PC-3 (cell line): ENCODE measurements at places on chromosomes 13 and 19.

GRCh38 chr13:110150384-110151101, 156.4 kb downstream of the COL4A1 start:
- peak; percentile 27 for DNase-seq

- DNase-seq: no peak
Observed at GRCh38 chr19:4363571-4364304, 20.4 kb downstream of the MPND start.

DNA sequence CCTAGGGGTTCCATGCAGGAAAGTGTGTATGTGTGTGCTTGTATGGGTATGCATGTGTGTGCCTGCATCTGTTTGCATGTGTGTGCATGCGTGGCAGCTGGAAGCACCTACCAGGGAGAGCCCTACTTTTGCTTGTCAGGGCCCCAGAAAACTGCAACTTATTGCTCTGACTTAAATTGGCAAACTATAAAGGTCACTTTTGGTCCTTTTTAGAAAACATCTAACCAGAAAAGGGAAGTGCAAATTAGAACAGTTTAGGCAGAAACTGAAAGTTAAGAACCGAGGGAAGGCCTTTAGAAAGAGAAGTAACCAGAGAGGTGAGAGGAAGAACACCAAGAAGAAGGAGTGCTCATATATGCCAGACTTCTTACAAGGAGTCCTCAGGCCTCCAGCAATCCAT, 32.5 kb downstream of the DLEU7 start:
- DNase-seq: no peak

- no peak for DNase-seq
Observed at GRCh38 chr13:20383058-20383457, 142.6 kb downstream of the CRYL1 start.

- DNase-seq: no peak
Observed at GRCh38 chr19:4385291-4386040, 14.9 kb downstream of the SH3GL1 start.

GRCh38 chr13:77719128-77719527, 21.6 kb downstream of the SLAIN1 start:
- no peak for DNase-seq

DNA sequence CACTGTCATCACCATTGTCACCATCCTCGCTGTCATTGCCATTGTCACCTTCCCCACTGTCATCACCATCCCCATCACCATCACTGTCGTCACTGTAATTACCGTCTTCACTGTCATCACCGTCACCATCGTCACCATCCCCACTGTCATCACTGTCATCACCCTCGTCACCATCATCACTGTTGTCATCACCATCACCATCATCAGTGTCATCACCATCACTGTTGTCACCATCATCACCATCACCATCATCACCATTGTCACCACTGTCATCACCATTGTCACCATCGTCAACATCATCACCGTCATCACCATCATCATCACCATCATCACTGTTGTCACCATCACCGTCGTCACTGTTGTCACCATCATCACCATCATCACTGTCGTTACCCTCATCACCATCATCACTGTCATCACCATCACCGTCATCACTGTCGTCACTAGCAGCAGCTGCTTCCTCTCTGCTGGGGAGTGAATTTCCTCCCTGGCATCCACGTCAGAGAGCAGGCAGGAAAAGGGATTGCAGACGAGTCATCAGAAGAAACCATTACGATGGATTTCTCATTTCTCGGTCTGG, 27.3 kb downstream of the TMEM255B start:
- peak; percentile 15 for DNase-seq

GRCh38 chr13:26501641-26502040, 55.8 kb upstream of the WASF3 start:
- DNase-seq: no peak

- DNase-seq: peak; percentile 56
Observed at GRCh38 chr19:11881151-11881800, 6.3 kb upstream of the ZNF69 start.

DNA sequence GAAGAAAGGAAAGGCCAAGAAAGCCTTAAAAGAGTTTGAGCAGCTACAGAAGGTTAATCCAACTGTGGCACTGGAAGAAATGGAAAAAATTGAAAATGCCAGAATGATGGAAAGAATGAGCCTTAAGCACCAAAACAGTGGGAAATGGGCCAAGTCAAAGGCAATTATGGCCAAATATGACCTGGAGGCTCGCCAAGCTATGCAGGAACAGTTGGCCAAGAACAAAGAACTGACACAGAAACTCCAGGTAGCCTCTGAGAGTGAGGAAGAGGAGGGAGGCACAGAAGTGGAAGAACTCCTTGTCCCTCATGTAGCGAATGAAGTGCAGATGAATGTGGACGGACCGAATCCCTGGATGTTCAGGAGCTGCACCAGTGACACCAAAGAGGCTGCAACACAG, 5.1 kb downstream of the UTP14C start:
- no peak for DNase-seq

- no peak for DNase-seq
Observed at GRCh38 chr13:43127103-43127798, 103.9 kb downstream of the DNAJC15 start.

DNA sequence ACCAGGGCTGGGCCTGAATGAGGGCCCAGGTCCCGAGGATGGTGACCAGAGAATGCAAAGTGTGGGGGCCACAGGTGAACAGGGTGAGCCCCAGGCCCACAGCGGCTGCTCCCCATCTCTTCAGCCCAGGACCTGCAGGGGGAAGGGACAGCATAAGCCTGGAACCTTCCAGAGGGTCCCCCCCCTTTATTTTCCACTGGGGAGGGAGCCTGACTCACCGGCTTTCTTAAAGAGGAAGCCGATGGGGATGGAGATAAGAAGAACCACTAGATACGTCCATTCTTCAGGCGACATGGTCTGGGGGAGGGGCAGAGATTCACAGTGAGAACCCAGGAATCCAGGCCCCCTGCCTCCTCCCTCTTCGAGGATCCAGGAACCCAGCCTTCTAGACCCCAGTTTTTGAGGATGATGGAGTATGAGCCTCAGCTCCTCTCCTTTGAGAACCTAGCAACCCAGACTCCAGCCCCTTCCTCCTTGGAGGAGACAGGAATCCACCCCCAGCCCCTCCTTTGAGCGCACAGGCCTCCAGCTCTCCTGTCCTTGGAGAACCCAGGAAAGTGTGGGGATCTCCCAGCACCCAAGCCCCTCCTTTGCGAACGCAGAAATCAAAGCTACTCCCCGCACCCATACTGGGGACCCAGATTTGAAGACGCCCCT, 1.0 kb downstream of the MBOAT7 start:
- DNase-seq: peak; percentile 54

DNA sequence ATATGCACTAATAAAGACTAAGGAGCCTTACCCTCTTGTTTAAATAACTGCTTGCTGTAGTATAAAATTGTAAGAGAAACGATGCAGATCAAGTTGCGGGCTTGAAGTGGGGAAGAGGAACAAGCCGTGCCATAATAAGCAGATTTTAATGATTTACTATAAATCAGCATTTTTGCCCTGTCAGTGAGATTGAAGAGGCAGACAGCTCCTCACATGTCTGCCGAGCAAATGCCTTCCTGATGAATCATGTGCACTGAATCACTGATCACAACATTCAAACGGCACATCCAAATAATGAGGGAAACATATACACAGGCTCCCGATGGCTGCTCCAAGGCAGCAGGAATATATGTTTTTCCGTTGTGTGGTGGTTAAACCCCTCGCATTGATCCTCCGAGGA, 282.9 kb downstream of the TSHZ3 start:
- DNase-seq: peak; percentile 40

GRCh38 chr13:42495751-42496150, 78.2 kb upstream of the TNFSF11 start:
- no peak for DNase-seq

- no peak for DNase-seq
Observed at GRCh38 chr13:98519976-98520375, 56.9 kb downstream of the STK24 start.

DNA sequence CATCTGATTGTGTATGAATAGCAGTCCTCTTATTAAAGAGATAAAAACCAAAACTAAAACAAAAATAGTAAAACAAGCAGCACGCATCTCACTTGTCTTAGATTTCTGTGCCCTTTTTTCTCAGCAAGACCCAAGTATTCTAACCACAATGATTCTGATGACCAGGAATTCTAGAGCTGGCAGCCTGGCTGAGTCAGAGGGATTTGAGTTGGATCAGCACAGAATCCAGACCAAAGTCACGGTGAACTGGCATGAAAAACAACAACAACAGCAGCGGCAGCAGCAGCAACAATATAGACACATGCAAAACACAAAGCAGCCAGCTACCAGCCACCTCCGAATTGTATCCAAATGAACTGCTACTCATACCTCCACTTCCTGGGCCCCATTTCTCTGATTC, 360.5 kb downstream of the KCNRG start:
- DNase-seq: peak; percentile 37

DNA sequence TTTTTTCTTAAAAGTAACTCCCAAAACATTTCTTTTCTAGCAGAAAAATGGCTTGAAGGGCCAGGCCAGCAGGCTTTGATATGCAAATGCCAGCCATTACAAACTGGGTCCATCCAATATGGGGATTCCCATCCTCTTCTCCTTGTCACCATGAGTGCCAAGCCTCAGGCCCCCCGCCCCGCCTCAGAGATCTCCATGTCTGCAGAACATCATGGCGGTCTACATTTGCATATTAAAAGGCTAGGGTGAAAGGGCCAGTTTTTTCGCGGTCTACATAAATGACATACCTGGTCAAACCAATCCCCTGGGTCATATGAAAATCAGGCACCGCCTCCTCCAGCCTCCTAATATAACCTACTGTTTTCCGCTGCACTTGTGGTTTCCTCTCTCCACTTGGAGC, 1327.6 kb downstream of the UQCRFS1 start:
- no peak for DNase-seq

DNA sequence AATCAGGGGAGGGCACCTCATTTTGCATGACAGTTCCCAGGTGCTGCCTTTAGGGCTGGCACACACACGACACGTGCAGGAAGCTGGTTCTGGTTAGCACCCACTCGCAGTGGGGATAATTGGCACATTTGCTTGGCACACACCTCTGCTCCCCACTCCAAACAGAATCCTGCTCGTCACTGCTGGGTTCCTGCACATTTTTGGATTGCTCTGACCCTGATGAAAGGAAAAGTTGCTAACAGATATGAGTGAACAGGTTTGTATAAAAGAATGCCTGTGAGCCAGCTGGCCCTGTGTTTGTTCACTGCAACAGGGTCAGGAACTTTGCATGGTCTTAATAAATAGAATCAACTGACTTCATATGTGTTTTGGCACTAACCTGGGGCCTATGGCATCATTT, 1500.4 kb downstream of the EFNB2 start:
- peak; percentile 10 for DNase-seq

DNA sequence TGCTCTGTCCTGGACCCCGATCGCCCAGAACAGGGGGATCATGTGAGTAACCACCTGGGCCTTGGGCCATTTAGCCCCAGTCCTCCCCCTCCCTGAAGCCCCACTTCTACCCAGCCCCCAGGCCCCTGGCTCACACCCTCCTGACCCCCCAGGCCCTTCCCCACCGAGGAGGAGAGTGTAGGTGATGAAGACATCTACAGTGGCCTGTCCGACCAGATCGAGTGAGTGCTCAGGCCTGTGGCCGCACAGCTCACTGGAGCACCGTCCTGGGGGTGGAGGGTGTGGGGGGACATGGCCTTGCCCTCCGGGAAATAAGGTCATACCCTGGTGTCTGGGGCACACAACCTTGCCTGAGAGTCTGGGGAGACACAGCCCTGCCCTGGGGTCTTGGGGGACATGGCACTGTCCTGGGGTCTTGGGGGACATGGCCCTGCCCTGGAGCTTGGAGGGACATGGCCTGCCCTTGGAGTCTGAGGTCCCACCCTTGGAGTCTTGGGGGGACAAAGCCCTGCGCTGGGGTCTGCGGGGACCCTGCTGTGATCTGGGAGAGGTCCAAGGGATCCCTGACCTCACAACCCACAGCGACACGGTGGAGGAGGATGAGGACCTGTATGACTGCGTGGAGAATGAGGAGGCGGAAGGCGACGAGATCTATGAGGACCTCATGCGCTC, 49.3 kb downstream of the VAV1 start:
- no peak for DNase-seq

- DNase-seq: peak; percentile 42
Observed at GRCh38 chr19:41325947-41326706, 16.2 kb downstream of the CCDC97 start.

GRCh38 chr13:71967990-71968389, 101.0 kb upstream of the DACH1 start:
- no peak for DNase-seq

DNA sequence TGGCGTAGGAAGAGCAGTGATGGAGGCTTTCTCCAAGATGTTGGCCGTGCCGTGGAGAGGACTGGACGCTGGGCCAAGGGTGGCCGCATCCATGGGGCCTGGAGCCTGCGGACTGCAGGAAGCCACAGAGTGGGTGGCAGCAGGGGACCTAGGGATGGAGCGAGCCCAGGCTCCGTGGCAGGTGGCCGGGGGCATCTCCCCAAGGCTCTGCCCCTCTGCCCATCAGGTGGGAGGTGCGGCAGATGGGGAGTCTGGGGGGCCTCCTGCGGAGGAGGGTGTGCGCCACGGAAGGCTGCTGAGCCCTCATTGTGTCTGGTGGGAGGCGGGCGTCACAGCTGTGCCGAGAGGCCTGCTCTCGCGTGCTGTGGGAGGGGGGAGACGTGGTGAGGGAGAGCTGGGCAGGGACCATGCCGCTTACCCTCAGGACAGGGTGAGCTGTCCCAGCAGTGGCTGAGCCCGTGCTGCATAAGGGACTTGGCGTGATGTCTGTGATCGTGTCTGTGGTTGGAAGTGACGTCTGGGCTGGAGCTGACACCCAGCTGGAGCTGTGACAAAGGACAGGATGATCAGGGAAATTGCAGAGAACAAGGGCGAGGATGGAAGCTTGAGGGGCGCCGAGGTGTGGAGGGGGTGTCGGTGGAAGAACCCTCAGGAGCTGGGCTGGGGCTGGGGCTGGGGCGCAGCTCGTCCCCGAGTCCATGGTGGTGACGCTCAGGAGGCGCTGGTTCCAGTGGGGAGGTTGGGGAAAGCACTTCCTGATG, 13.4 kb downstream of the MCF2L start:
- no peak for DNase-seq

DNA sequence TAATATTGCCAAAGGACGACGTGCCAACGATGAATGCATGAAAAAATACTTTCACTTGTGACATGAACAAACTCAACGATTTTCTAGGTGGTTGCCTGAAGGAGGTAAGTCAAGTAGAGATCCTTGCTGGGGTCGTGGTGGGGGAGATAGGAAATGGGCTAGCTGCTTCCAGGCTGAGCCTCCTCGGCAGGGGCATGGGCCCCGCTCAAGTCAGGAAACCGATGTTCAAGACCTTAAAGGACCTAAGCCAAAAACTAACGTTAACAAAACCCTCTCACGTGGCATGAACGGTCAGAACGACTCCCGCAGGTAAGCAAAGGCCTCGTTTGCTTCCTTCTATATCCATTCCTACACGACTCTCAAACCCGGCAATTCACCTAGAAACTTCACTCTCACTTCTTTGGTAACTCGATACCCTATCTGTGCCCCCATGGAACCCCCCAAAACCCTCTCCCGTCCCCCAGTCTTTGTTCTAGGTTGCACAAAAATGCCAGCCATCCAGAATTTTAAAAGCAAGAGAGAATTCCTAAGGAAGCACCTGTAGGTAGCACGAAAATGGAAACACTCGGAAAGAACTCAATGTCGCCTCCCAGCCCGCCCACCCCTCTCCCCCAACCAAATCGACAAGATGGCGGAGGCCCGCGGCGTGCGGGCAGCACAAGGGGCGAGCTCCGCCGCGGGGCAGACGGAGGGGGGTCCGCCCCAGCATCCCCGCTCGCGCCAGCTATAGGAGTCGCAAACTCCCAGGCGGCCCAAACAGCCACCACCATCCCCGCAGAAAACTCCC, 13.6 kb downstream of the ACP4 start:
- DNase-seq: peak; percentile 33

- DNase-seq: peak; percentile 60
Observed at GRCh38 chr13:33445476-33445875, 159.9 kb upstream of the STARD13 start.
